ENCODE measurements at places on chromosomes 4 and X.

- DNase-seq: peak; percentile 22
Observed at GRCh38 chr4:105191621-105192210, 45.0 kb downstream of the TET2 start.

DNA sequence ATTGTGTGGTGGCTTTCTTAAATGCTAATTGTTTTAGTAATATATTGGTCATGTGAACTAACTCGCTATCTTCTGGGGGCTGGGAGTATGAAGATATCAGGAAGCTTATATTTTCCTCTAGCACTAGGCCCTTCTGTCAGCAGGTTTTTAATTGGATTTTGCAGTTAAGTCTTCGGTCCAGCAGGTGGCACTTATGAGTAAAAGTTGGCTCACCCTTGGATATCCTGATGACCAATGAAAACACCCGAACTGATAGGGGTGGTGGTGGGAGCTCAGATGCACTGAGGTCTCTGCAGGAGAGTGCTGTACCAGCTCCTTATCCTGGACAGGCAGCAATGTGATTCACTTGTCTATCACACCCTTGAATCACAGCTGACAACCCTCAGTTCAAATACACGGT lies 1365.8 kb upstream of the DIAPH2 start:
- DNase-seq: no peak

GRCh38 chrX:30906726-30907125 lies 17.7 kb upstream of the TAB3 start:
- DNase-seq: peak; percentile 54

- DNase-seq: peak; percentile 6
Observed at GRCh38 chrX:74534569-74535038, 79.8 kb downstream of the RLIM start.

DNA sequence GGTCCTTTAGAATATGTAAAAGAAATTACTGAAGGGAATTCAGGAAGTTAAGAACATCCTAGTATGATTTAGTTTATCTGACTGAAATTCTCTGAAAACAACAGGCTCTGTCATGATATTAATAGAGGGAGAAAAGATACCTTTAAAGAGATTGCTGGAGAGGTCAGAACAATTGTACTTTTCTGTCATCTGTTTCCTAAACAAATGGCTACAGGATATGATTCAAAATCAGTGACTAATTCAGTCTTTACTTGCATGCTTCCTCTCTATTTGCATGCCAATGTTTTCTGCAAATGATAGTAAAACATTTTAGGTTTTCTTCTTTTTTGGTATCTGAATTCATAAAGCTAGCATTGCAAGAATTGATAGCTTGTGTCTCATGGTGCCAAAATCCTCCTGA lies 616.7 kb upstream of the PCDH7 start:
- peak; percentile 19 for DNase-seq

DNA sequence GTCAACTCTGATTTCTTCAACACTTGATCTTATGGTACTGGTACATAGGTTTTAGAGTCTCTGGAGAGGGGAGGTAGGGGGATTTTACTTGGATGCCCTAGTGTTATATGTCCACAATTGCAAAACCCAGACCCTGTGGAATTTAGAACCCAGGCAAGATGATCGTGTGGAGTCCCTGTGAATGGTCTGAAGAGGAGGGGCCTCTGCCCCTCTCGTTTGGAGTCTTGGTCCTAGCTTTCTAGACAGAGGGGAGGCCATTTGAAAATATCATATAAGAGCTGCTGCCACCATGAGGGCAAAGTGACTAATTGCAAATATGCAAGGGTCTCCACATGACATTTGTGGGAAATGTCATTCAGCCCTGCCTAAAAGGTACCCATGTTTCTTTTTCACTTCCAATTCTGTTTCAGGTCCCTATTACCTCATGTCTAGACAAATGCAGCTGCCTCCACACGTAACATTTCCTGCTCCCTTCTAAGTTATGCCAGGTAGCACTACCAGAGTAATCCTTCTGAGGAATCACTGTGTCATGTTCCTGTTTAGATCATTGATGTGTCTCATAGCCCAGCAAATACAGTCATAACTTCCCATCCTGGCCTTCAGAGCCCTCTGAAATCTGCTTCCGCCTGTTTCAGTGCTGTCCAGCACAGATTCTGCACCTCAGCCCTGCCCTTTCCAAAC lies 126.8 kb downstream of the KLHL8 start:
- DNase-seq: peak; percentile 43

GRCh38 chr4:185774845-185775680 lies 36.9 kb downstream of the SORBS2 start:
- DNase-seq: no peak

DNA sequence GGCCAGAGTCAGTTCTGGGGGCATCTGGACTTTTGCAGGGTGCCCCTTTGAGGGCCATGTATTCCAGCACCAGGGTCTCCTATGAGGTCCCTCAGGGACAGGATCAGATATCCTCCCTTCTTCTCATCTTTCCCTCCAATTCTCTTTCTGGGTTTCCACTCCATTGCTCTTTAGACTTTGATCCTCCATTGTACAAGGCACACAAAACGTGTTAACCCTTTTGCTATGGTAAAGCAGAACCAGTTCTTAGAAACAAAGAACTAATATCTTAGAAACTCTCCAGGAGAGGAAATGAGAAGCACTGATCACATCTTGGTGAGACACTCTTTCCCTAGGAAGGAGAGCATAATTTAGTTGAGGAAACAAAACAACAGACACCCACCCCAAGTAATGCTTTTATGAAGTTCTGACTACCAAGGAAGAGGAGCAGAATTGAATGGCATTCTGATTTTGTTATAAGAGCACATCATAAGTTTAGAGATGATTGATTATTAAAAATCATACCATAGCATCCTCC lies 200.7 kb upstream of the NPY2R start:
- DNase-seq: no peak

GRCh38 chr4:84529169-84529751 lies 30.2 kb upstream of the NKX6-1 start:
- DNase-seq: no peak

DNA sequence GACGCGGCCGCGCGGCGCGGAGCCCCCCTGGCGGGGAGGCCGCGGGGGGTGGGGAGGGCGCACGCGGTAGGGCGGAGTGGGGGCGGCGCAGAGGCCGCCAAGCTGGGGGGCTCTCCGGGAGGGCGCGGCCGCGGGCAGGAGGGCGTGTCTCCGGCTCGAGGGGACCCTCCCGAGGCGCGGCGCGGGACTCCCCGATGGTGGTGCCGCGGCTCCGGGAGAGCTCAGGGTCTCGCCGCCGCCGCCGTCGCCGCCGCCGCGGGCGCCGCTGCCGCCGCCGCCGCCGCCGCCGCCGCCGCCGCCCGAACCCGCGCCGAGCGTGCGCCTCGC lies 165 bp upstream of the PTCHD1 start:
- DNase-seq: no peak

GRCh38 chr4:67694662-67695061 lies 6.3 kb downstream of the UBA6 start:
- DNase-seq: no peak

DNA sequence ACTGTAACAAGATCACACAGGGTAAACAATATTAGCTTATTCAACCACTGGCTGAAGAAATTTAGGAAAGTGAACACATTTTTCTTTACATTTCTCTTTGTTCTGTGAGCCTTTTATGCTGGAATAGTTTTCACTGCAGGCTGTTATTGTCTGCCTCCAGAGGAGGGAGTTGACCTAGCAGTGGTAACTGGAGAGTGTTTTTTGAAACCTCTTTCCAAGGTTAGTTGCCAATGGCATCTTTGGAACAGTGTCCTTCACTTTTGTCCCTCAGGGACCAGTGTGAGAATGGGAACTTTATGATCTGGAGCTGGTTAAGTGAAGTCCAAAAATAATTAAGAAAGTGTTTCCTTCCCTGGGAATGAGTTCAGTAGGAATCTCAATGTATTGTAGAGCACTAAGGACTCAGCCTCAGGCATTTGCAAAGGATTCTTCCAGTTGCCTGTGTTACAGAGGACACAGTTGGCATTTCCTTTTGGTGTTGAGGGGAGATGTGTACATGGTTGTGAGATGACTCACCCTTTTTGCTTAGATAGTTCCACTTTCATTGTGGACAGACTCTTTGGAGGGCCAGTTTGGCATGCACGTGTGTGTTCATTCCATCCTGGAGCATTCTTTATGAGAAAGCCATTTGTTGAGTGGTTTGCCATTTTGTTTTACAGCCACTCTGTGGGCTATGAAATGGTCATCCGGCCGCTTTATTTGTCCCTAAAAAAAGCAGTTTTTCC lies 61.3 kb downstream of the AR start:
- no peak for DNase-seq

DNA sequence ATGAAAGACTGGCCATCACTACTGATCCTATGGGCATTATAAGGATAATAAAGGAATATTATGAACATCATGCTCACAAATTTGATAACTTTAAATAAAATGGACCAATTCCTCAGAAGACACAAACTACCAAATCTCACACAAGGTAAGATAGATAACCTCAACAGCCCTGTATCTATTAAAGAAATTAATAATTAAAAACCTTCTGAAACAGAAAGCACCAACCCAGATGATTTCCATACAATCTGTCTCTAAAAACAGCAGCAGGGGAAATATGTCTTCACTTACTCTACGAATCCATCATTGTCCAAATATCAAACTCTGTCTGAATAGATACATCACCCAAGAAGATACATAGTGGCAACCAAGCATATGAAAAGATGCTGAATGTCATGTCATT lies 55.2 kb downstream of the LCORL start:
- DNase-seq: no peak

GRCh38 chr4:184817494-184818215 lies 8.1 kb downstream of the ACSL1 start:
- DNase-seq: no peak

DNA sequence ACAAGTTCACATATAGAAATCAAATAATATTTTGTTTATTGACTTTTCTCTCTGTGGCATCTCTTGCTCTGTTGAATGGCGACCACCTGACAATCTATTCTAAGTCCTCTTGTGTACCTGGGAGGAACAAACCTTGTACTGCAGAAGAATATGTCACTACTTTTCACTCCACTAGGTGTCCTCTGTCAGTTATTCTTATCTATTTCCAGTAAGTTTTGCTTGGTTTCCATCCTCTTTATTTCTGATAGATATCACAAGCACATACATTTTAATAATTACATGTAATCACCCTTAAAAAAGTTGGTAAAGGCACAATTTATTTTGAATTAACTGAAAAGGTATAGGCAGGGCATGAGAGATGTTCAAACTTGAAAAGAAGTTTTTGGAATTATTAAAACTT lies 238.4 kb downstream of the SNCA start:
- DNase-seq: no peak

DNA sequence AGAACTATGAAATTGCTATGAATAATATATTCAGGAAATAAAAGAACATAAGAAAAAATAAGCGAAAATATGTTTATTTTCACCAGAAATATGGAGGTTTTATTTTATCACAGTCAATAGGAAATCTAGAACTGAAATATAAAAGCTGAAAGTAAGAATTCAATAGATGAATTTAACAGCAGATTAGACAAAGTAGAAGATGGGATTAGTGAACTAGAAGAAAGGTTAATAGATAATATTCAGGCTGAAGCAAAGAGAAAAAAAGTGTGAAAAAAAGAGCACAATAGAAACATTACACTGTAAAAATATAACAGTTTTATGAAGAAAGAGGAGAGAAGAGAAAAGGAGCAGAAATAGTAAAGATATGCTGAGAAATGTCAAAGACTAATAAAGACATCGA lies 1152.1 kb downstream of the FAT4 start:
- DNase-seq: no peak

- DNase-seq: no peak
Observed at GRCh38 chrX:49273181-49273727, 3.7 kb downstream of the PPP1R3F start.

- no peak for DNase-seq
Observed at GRCh38 chr4:81974523-81974922, 399.3 kb downstream of the HNRNPD start.

GRCh38 chr4:152009983-152010709 lies 249.3 kb upstream of the GATB start:
- no peak for DNase-seq

- DNase-seq: no peak
Observed at GRCh38 chr4:2438822-2439718, 20.3 kb downstream of the CFAP99 start.

GRCh38 chr4:36392916-36393315 lies 111.5 kb downstream of the DTHD1 start:
- peak; percentile 6 for DNase-seq

DNA sequence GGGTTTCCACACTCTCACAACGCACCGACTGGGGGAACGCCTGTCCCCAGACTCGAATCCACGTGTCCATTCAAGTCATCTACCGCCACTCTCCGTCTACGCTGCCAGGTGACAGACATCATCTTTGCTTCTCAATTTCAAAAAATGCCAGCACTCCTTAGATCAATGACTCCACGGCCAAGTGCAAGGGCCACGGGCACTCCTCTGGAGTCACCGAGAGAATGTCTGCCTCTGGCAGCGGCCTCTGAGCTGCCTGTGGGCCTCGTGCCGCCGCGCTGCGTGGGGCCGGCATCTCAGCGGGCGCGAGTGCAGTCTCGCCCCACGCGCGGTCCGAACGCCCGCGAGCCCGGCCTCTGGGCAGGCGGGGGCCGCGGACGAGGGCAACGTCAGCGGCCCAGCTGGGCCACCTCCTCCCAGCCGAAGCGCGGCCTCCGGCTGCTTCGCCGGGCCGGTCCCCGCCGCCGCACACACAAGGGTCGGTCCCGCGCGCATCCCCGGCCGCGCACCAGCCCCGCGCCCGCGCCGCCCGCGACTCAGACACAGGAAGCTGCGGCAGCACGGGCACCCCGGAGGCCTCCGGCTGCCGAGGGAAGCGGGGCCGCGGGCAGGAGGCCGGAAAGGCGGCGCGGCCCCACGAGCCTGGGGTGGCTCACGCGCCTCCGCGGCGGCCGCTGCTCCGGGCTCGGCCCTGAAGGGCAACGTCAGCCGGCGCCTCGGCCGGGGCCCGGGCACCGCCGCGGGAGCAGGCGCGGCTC lies 450 bp downstream of the ACSL1 start:
- no peak for DNase-seq

GRCh38 chrX:136780763-136781162 lies at the start of gene ARHGEF6:
TSS of gene ARHGEF6 (minus strand) at chrX:136780932. CDS start at chrX:136780882, 50 bp downstream.
- DNase-seq: no peak

DNA sequence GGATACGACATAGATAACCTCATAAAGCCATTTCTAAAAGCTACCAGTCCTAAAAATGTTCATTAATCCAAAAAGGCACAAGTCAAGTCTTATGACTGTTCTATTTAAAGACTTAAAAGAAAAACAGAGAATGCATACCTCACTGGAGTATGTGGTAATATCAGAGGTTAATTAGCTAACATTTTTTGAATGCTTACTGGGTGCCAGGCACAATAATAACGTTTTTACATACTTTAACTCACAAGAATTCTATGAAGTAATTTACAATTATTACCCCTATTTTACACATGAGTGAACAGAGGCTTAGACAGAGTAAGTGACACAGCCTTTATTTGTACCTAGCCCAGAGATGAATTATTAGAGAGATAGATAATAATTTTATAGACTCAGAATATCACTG lies 207.5 kb downstream of the PDGFC start:
- no peak for DNase-seq

DNA sequence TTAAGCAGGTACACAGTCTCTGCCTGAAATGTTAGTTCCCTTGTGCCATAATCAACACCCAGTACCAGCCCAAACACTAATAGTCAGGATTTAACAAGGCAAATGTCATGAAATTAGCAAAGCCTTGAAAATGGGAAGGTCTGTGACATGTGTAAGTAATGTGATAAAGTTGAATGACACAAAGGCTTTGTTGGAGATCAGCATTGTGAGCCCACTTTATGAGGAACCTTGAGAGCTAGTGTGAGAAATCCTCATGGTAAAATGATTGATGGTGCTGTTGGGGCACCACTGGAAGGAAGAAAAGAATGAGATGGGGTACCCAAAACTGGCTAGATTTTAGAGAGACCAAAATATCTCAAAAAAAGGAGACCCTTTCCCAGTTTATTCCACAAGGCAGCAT lies 3.3 kb upstream of the LIN54 start:
- DNase-seq: no peak

All from NCI-H226 (cell line).